ENCODE measurements at places on chromosomes 13 and 19.

DNA sequence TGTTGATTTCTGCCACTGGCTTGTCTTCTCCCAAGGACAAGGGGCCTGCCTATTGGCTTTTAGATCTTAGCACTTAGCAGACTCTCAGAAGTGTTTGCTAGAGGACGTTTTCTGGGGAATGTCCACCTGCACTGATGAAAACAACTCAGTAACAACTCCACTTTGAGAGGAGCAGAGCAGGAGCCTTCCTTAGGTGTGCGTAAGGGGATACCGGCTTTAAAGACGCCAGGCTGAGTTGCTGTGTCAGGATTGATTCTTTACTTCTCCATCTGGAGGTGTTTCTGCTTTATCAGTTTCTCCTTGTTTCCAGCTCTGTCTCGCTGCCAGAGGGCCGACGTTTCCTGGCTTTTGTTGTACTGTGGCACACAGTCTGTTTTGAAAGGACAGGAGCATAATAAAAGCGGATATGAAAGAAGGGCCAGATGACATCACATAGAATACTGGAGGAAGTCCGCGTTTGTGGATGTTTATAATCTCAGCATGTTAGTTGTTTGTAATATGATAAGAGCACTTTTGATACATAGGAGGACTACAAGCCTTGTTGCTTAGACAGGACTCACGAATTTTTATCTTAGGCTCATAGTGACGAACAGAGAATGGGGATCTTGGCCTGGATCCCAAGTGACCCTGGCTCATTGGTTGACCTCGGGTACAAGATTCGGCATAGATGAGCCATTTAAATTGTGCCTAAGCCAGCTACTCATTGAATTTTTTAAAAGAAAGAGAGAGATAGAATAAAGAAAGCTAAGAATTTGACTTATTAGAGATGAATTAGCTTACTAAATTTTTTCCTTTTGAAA is 34.6 kb downstream of the COL4A2 start:
- DNase-seq: no peak

DNA sequence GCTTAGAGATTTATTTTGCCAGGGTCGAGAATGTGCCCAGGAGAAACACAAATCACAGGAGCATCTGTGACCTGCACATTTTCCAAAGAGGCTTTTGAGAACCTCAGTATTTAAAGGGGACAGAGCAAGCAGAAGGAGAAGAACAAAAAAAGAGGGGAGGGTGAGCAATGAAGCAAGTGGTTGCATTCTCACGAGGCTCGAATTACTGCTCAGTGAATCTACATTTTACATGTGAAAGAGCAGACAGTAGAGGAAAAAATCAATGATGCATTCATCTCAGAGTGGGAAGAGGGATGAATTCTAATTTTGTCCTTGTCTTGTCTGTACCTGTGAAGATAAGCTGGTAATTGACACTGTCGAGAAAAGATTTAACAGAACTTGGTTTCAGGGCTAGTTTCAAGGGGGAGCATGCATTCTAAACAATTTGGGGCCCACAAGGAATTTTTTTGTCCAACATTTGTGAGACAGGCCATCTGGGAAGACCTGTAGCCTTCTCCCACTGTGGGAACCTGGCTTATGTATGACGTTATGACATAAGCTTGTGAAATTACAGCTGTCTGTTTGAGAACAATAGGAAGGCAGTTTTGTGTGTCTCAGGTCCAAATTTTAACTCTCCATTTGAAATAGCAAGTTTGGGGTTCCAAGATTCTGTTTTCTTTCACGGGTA is 855.1 kb downstream of the SLITRK5 start:
- DNase-seq: no peak

GRCh38 chr19:52473655-52474350 is 20.4 kb downstream of the ZNF578 start:
- no peak for DNase-seq

DNA sequence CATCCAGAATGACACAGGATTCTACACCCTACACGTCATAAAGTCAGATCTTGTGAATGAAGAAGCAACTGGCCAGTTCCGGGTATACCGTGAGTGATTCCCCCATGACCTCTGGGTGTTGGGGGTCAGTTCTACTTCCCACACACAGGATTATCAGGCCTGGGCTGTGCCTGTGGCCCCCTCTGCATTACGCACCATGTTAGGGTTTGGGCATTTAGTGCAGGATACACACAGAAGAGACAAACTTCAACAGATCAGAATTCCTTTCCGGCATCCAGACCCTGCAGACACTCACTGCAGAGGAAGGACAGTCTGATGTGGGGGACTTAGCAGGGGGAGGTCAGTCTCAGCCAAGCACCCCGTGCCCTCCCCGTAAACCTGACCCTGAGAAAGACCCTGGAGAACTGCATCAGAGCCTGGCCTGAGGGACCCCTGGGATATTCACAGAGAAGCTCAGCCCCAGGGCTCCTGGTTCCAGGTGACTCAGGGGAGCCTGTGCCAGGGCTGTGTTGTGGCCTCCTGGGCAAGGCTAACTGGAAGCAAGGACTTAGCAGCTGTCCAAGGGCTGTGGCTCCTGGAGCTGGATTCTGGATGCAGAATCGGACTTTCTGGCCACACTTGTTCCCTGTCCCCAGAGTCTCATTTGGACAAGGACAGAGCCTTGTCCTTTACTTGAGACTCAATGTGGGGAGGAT is 1.7 kb downstream of the CEACAM5 start:
- no peak for DNase-seq

GRCh38 chr13:97332742-97333141 is 101.2 kb upstream of the RAP2A start:
- no peak for DNase-seq

DNA sequence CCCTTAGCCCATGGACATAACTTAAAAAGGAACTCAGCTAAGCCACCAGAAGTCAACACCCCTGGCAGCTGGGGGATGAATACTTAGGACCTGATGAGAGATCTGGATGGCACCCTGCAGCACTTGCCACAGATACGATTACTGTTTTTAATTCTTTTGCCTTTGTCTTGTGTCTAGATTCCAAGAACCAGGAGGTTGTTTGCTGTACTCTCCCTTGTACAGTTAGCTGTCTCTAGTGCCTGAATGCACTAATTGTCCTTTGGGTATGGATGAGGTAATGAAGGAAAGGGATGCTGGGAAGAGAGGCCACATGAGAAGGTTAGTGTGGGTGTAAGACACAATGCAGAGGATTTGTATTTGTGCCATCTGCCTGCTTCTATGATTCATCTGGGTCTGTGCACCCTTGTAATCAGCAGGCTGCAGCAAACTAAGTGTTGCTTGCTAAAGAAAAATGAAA is 385.8 kb downstream of the KCNRG start:
- DNase-seq: no peak

- DNase-seq: no peak
Observed at GRCh38 chr13:111315347-111315995, 5.0 kb upstream of the TEX29 start.

DNA sequence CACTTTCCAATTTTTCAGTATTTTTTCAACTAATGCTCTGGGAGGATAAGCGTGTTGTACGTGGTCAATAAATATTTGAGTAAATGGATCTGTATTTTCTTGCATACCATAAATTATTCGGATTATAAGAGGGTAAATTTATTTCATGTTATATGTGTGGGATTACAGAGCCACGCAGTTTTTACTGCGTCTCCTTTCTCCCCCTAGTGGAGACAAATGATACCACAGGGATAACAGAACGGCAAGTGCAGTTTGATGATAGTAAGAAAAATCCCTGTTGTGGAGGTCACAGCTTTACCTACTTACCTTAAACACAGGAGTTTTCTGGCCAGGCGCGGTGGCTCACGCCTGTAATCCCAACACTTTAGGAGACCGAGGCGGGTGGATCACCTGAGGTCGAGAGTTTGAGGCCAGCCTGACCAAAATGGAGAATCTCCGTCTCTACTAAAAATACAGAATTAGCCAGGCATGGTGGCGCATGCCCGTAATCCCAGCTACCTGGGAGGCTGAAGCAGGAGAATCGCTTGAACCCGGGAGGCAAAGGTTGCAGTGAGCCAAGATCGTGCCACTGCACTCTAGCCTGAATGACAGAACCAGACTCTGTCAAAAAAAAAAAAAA is 16.8 kb downstream of the MBD3L2B start:
- DNase-seq: peak; percentile 2

DNA sequence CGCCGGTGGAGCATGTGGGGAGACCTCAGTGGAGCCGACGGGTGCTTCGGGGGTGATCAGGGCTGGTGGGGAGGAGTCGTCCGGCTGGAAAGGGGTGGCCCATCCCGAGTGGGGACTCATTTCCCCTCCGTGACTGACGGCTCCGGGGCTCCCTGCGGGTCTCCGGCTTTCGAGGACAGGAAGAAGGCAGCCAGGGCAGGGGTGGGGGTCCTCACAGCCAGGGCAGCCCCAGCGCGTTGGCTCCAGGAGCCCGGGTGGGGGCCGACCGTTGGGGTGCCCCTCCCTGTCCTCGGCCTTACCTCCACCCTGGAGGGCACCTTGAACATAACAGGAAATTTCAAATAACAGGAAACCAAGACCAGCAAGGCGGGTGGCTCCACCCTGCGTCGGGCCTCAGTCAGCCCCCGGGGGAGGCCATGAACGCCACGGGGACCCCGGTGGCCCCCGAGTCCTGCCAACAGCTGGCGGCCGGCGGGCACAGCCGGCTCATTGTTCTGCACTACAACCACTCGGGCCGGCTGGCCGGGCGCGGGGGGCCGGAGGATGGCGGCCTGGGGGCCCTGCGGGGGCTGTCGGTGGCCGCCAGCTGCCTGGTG is at the start of gene S1PR4:
Gene S1PR4, plus strand, starts transcription at position 393 of the 596 bp plus-strand sequence. Its CDS starts 24 bp downstream, at position 417.
- DNase-seq: no peak

DNA sequence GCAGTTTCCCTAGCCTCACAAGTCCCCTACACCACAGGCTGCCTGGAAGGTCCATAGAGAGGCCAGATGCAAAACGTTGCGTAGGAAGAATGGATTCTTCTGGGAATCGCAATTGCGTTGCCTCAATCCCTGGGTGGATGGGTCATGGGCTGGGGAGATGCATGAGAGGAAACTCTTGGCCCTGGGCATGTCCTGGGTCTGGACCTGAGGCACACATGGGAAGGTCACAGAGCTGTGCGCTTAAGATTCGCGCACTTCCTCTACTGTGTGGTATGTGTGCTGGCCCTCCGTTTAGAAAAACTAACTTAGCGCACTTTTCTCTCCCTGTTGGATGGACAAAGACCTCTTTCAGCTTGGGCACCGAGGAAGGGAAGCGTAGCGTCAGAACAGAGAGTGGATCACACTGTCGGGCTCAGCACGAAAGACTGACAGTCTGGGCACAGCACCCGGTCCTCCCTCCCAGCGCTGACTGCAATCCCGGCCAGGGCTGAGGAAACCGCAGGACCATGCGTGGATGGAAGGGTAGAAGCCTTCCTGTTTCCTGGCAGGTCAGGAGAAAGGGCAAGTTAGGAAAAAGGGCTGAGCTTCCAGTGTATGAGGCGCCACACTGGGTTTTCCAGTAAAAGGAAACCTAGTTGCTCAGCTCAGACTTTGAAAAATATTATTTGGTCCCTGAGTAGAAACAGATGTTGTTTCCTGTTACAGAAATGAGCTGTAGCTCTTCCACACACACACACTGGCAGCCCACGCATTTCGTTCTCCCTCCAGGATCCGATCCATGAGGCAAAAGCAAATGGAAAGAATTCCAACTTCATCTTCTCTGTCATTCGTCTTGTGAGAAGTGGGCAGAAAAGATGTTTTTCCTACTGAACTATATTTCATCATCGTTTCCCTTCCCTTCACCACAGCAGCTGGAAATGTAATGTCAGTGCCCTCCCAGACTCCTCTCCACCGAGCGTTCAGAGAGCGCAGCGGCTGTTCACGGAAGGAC is 86.0 kb downstream of the ING1 start:
- no peak for DNase-seq

DNA sequence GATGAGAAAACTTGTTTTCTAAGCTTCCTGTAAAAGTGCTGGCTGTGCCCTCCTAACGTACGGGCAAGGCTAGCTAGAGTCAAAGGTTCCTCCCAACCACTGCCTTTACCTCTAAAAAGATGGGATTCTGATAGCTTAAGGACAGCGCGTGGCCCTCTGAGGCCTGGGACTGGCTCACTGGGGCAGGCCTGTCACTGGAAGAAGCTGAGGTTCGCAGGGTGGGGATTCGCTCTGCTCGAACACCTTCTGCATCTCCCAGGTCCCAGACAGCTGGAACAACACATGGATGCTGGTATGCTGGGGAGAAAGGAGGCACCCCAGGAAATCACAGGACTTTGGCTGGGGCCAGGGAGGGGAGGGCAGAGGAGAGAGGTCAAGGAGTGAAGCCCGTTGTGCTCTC is 53.1 kb downstream of the CRYL1 start:
- no peak for DNase-seq

DNA sequence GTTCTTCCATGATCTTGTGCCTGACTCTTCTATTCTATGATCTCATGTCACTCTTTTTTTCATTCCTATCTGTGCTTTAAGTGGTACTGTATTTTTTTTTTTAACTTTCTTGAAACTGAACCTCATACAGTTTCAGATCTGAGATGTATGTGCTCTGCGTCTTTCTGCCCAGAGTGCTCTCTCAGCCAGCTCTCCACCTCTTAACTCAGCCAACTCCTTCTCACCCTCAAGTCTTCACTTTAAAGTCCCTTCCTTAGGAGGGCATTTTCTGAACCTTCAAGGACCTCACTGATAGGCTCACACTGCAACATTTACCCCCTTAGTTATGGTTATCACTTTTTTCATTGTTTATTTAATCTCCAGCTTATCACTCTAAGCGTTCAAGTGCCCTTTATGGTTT is 158.7 kb downstream of the IRS2 start:
- DNase-seq: no peak

DNA sequence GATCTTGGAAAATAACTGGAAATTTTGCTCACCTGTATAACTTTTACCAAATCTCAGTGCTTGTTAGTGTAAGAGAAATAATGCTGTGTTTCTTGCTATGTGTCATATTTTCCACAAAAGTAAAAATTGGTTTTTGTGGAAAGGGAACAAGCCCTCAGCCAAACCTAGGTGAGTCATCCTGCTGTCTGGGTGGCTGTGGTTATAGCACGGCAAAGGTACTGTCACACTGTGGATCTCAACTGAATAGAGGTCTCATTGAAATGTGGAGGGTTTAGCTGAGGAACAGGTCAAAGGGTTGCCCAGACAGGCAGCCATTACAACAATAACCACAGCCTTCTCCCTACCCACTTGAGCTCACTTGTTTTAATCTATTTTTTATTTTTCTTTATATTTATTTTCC is 338.8 kb upstream of the DACH1 start:
- DNase-seq: no peak

GRCh38 chr13:82698383-82698782 is 1183.9 kb downstream of the SLITRK1 start:
- DNase-seq: no peak

DNA sequence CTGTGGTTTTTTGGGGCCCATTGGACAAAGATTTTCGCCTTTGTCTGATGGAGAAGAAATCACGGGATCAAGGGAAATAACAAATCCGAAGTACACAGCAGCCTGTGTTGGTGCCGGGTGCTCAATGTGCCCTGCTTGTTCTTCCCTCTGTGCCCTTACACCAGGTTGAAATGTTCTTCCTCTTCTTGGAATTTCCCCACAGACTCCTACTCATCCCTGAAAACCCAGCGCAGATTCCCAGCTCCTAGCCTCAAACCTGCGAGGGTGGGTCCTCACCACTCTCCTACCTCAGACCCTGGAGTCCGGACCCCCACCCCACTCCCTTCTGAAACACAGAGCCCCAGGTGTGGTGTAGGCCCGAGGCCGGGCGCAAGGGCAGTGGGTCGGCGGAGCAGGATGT is 4.9 kb upstream of the ACP4 start:
- DNase-seq: no peak

GRCh38 chr13:20720499-20720898 is 17.0 kb downstream of the IL17D start:
- no peak for DNase-seq

- DNase-seq: no peak
Observed at GRCh38 chr19:31387717-31388301, 38.6 kb upstream of the TSHZ3 start.

Data from NCI-H2107 (cell line).